IgD-negative memory B cell (primary cell): ENCODE measurements at places on chromosomes 4 and X. TPM values are rescaled to one million over a fixed set of nuclear protein-coding genes. Genes with fewer than 3 reads are reported as not detected.

Gene DOCK11
- polyA plus RNA-seq = 22.3 TPM

Gene SYTL4
- 0.11 TPM for polyA plus RNA-seq

Gene AFAP1
- polyA plus RNA-seq = 0.20 TPM

Gene CENPVL3
- polyA plus RNA-seq = not detected

Gene ADH1A
- not detected for polyA plus RNA-seq

Gene MAGEB10
- not detected for polyA plus RNA-seq

Gene NSG1
- polyA plus RNA-seq = 0.69 TPM

Gene SAGE1
- not detected for polyA plus RNA-seq

Gene KIAA1210
- not detected for polyA plus RNA-seq

Gene JCHAIN
- 1,651 TPM for polyA plus RNA-seq

Gene C1QTNF7
- polyA plus RNA-seq = not detected

Gene ADAM29
- 0.59 TPM for polyA plus RNA-seq

Gene MAGEA2
- polyA plus RNA-seq = not detected

Gene PAK3
- 0.19 TPM for polyA plus RNA-seq

Gene VCX3A
- not detected for polyA plus RNA-seq

Gene CT45A3
- polyA plus RNA-seq = not detected

Gene FAM50A
- polyA plus RNA-seq = 31.3 TPM

Gene TCEAL7
- polyA plus RNA-seq = not detected

Gene PABPC1L2B
- polyA plus RNA-seq = not detected

Gene GPR119
- polyA plus RNA-seq = not detected

Gene SPANXD
- polyA plus RNA-seq = not detected

Gene MAGEA9B
- 0.46 TPM for polyA plus RNA-seq

Gene SHOX
- not detected for polyA plus RNA-seq

Gene FLNA
- polyA plus RNA-seq = 396 TPM

Gene XAGE5
- not detected for polyA plus RNA-seq

Gene ASMT
- polyA plus RNA-seq = 1.8 TPM

Gene CHST7
- 4.0 TPM for polyA plus RNA-seq

Gene PAGE1
- not detected for polyA plus RNA-seq

Gene CHRDL1
- polyA plus RNA-seq = not detected

Gene VBP1
- 55.7 TPM for polyA plus RNA-seq

Gene CXCL6
- not detected for polyA plus RNA-seq

Gene CYP2U1
- polyA plus RNA-seq = 9.8 TPM

Gene SNCA
- polyA plus RNA-seq = 0.95 TPM

Gene SLC30A9
- polyA plus RNA-seq = 36.4 TPM

Gene TLR7
- 26.1 TPM for polyA plus RNA-seq

Gene PITX2
- polyA plus RNA-seq = not detected

Gene EPHA5
- not detected for polyA plus RNA-seq

Gene NMU
- 0.53 TPM for polyA plus RNA-seq

Gene LRIT3
- not detected for polyA plus RNA-seq

Gene STBD1
- not detected for polyA plus RNA-seq

Gene TBC1D9
- 59.4 TPM for polyA plus RNA-seq

Gene TLL1
- not detected for polyA plus RNA-seq

Gene LPAR4
- polyA plus RNA-seq = not detected

Gene MAGIX
- polyA plus RNA-seq = 0.49 TPM

Gene CITED1
- not detected for polyA plus RNA-seq

Gene NAA10
- 91.4 TPM for polyA plus RNA-seq

Gene YIPF6
- polyA plus RNA-seq = 19.7 TPM

Gene L1CAM
- 1.8 TPM for polyA plus RNA-seq

Gene PDK3
- 29.3 TPM for polyA plus RNA-seq

Gene C4orf51
- not detected for polyA plus RNA-seq

Gene AKAP14
- not detected for polyA plus RNA-seq

Gene MAGEA1
- not detected for polyA plus RNA-seq

Gene TMEM31
- not detected for polyA plus RNA-seq

Gene SMARCA1
- not detected for polyA plus RNA-seq

Gene EREG
- not detected for polyA plus RNA-seq

Gene HTN3
- polyA plus RNA-seq = not detected

Gene KIT
- not detected for polyA plus RNA-seq

Gene CYBB
- 122 TPM for polyA plus RNA-seq

Gene XKRX
- 0.88 TPM for polyA plus RNA-seq
